ENCODE measurements at places on chromosomes 7 and 10.

GRCh38 chr10:110498982-110499795 is 1.5 kb downstream of the DUSP5 start:
- peak; percentile 72 for DNase-seq

- no peak for DNase-seq
These were observed 26.4 kb downstream of the CHST15 start for GRCh38 chr10:124066781-124067714.

DNA sequence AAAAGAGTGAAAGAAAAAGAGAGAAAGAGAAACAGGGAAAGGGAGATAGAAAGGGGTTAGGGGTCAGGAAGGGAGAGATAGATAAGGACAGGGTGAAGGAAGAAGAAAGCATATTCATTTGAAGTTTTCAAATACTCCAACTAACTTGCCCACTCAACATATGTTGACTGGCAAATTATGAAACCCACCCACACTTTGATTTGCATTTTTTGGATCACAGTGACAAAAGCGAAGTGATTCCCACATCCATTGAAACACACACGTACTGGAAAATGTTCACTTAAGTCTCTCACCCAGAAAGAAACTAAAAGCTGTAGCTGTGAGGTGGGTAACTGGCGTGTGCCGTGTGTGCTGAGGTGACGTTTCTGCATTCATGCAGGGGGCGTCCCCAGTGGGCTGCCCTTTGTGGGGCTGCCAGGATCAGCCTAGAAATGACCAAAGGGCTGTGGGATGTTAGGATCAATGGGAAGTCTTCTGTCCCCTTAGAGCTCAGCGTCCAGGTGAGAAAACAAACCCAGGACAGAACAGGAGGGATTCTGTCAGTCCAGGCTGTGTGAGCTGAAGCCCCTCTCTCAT is 134.9 kb upstream of the ADARB2 start:
- DNase-seq, result no peak

- no peak for DNase-seq
These were observed 54.8 kb upstream of the CALCR start for GRCh38 chr7:93629291-93629801.

- DNase-seq, result no peak
These were observed 43.3 kb downstream of the SGCE start for GRCh38 chr7:94612661-94613060.

DNA sequence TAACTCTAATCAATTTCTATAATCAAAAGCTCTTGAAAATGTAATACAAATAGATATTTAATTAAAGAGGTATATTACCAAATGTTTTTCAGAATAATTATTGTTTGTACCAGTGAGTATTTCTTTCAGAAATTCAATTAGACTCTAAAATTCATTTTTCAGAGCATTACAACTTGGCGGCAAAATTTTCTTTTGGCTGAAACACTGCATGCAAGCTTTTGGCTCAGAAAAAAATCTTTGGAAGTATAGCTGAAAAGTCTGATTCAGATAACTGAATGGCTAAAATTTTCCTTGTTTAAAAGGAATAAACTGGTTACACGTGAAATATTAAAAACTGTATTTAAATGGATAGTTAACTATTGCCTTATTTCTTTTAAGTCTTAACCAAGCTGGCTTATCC is 202.6 kb upstream of the KAT6B start:
- DNase-seq, result no peak

- DNase-seq, result no peak
These were observed 269.2 kb downstream of the MAD1L1 start for GRCh38 chr7:1963575-1963974.

- DNase-seq, result no peak
These were observed 58.8 kb upstream of the MAGI2 start for GRCh38 chr7:79512261-79512660.

- no peak for DNase-seq
These were observed 118.2 kb upstream of the PPIF start for GRCh38 chr10:79229071-79229541.

DNA sequence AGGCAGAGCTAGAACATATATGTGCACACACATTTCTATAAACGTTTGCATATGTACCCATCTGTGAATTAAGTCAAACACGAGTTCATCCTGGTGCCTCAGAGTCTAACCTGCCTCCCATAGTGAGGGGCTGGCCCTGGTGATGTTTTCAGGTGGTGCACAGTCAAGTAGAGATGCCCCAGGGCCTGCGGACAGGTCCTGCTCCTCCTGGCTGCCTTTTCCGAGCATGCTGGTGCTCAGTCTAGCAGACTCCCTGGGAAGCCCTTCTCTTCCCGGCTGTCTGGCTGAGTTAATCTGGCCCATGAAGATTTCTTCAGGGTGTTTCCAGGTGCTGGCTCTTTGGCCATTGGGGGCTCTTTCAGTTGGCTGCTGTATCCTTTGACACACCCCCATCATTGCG is 14.3 kb downstream of the ADCY1 start:
- no peak for DNase-seq

GRCh38 chr7:70614237-70615045 is 517.5 kb upstream of the GALNT17 start:
- DNase-seq, result no peak

DNA sequence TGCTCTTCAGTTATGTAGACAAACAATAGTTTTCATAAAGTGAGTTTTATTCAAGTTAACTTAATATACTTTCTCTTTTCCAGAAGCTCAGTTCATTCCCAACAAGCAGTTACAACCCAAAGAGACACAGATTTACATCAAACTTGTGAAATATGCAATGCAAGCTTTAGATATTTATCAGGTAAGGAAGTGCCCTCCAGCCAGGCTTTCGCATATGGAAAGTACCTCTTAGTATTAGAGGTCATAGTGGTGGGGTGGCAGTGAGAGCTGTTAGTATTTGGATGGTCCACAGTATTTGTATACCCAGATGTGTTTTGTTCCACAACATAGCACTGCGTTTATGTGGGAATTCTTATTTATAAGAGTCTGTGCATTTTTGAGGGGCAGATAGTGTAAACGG is 32.1 kb downstream of the TRRAP start:
- no peak for DNase-seq

GRCh38 chr10:133276435-133277201 is at the start of gene ADAM8:
TSS of gene ADAM8 (minus strand) at chr10:133276868. CDS start at chr10:133276817, 51 bp downstream.
- no peak for DNase-seq

GRCh38 chr7:85130702-85131101 is 56.2 kb downstream of the SEMA3D start:
- no peak for DNase-seq

GRCh38 chr10:132536877-132537683 is 507 bp upstream of the INPP5A start:
- peak; percentile 84 for DNase-seq

DNA sequence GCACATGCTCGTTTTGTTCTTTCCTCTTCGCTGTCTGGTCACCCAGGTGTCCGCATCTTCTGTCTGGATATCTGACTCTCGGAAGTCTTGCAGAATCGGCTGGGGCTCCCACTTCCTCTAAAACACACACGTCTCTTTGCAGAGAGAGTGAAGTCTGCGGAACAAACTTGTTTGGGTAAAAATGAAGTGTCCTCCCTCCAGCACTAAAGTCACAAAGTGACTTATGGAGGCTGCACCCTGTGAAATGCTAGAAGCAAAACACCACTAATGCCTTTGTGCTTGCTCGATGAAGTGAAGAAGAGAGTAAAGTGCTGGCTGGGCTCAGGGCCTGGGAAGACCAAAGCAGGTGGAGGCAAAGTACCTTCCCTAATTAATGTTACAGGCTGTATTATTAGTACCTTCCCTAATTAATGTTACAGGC is 71.4 kb downstream of the FGFR2 start:
- no peak for DNase-seq

- DNase-seq, result no peak
These were observed 179.8 kb downstream of the DYNC1I1 start for GRCh38 chr7:95951997-95952795.

DNA sequence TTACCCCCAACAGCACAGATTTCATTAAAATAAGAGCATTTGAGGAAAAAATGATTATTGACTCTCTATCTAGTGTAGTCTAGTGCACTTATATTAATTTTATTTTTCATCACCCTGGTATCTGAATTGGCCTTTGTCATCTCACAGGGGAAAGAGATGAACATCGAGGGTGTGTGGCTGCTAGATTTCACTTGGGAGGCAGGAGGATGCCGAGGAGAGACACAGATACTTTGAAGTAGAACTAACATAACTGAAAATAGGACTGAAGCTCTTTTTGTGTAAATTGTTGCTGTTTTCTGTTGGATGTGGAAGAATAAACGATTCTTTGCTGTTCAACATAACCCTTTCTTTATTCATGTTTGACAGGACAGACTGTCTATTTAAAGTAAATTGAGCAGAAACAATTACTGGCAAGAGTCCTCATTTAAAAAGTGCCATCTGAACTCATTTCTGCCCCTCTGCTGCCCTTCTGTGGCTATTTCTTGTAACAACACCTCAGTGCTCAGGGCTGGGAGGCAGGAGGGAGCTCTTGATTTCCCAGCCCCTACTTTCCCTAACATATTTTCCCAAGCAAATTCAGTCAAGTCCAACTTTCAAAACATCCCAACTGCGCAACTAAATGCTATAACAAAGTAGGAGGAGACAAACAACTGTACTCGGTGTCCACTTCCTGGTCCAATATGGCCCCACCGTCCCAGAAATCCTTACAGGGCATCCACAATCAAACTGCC is 15.6 kb downstream of the LYZL1 start:
- no peak for DNase-seq

GRCh38 chr7:43864126-43864525 is 5.2 kb downstream of the MRPS24 start:
- no peak for DNase-seq

DNA sequence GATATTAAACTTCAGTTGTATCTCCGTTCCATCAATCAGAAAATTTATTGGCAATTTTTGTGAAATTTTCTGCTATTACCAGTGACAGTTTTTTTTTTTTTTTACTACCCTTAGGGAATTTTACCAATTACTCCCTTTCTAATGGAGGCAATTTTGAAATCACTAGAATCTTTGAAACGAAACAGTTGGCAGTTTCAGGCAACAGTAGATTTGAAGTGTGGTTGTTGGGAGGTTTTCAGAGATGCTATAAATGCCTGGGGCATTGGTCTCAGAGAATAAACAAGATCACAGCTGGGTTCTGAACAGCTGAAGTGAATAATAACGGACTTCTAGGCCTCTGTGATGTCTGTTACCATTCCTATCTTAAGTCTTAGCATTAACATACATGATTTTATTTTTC is 535.9 kb upstream of the POT1 start:
- no peak for DNase-seq

DNA sequence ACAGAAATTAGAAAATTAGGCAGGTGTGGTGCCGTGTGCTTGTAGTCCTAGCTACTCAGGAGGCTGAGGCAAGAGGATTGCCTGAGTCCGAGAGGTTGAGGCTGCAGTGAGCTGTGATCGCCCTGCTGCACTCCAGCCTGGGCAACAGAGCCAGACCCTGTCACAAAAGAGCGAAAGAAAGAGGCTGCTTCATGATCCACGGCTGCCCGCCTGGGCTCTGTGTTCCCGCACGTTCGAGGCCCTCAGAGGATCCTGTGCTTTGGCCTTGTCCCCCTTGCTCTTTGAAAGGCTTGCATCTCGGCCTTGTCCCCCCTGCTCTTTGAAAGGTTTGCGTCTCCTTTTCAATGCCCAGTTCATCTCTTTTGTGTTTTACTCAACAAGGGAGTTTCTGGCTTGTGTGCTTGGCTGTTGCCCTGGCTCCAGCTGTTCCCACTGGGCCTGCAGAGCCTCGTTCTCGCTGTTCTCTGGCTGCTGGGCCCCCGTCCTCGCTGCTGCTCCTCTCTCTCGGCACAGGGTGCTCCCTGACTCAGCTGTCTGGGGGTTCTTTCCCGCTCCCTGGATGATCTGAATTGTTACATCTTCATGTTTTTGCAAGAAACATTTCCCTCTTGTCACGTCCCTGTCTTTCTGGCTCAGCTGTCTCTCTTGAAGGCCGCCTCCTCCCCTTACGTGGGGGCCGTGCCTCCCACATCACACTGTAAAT is 45.1 kb upstream of the INPP5A start:
- DNase-seq, result no peak

GRCh38 chr7:86961686-86962085 is 97.8 kb downstream of the ELAPOR2 start:
- DNase-seq, result no peak

DNA sequence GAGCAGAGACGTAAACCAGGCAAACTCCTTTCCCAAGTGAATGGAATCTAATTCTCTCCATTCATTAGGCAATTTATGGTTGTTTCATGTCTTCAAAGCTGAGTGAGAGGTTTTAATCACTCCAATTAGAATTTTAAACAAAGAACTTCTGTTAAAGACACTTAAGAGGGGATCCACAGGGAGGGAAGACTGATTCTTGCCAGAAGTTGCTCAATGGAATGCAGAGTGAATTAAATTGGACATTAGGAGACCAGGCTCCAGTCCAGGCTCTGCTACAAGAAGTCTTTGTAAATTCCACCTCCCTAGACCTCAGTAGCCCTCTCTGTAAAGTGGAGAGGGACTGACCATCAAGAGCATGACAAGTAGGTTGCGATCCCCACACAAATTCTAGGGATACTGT is 130.7 kb upstream of the TMEM72 start:
- DNase-seq, result no peak

DNA sequence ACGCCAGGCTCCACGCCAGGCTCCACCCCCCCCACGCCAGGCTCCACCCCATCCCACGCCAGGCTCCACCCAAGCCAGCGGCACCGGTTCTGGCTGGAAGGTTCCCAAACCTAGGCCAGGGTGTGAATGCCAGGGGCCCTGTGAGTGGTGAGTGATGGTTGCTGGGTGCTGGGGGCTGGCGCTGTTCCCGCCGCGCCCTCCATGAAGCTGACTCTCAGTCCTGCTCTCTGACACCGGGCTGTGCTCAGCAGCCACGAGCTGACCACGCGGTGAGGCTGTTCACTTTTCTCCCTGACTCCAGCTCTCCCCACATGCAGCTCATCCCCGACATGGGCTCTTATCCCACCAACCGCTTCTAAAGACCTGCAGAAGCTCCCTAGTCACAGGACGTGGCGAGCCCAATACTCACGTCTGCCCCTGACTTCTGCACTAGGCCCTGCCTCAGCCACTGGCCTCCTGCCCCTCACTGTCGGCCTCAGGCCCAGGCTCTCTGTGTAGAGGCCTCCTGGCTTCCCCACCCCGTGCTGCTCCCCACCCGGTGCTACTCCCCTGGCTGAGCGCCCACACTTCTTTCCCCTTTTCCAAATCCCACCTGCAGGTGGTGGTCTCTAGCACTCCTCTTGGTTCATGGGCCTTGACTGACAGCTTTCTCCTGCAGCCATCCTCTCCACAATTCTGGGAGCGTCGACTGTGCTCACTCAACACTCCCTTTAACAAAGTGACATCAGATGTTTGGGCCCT is 603.0 kb downstream of the PTPRN2 start:
- DNase-seq, result no peak

GRCh38 chr10:124592736-124593430 is 131.3 kb downstream of the LHPP start:
- no peak for DNase-seq

GRCh38 chr10:108911814-108912541 is 1011.3 kb downstream of the XPNPEP1 start:
- no peak for DNase-seq

- DNase-seq, result no peak
These were observed 5.3 kb upstream of the CALD1 start for GRCh38 chr7:134774119-134774518.

- DNase-seq, result no peak
These were observed 622 bp downstream of the WNT16 start for GRCh38 chr7:121329191-121330052.
